ENCODE measurements at places on chromosomes 6 and 20.

DNA sequence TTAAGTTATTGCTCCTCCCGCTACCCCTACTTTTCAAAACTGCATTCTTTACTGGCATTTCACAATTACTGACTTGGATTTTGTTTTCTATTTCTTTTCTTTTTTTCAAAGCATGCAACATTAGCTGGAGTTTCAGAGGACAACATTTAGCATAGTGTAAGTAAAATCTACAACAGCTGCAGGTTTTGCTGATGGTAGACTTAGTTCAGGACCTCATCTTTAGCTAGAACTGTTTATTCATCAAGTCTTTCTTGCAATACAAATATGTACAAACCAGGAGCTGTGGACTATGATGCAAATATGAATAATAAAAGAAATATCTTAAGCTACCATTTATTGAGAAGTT, 728 bp upstream of the CEP162 start:
- no peak for DNase-seq
- H3K4me1 ChIP-seq, result peaks cover 13% of the 10 kb centered on the region
- H3K27me3 ChIP-seq, result no peaks in the 10 kb centered on the region
- H3K27ac ChIP-seq, result no peak overlapping the region
- peak overlapping the region; percentile 51 for H3K4me3 ChIP-seq
- no peaks in the 10 kb centered on the region for H3K36me3 ChIP-seq

- H3K27ac ChIP-seq, result no peak overlapping the region
- H3K27me3 ChIP-seq, result no peaks in the 10 kb centered on the region
- DNase-seq, result no peak
- H3K36me3 ChIP-seq, result peaks cover 5% of the 10 kb centered on the region
- H3K4me1 ChIP-seq, result peaks cover 12% of the 10 kb centered on the region
- H3K4me3 ChIP-seq, result no peak overlapping the region
Observed at GRCh38 chr6:63584566-63584965, 12.3 kb downstream of the LOC128125822 start.

GRCh38 chr6:36035225-36035624, 7.6 kb downstream of the MAPK14 start:
- H3K4me3 ChIP-seq, result no peak overlapping the region
- no peaks in the 10 kb centered on the region for H3K27me3 ChIP-seq
- H3K27ac ChIP-seq, result no peak overlapping the region
- H3K4me1 ChIP-seq, result peaks cover 85% of the 10 kb centered on the region
- no peaks in the 10 kb centered on the region for H3K36me3 ChIP-seq
- no peak for DNase-seq

DNA sequence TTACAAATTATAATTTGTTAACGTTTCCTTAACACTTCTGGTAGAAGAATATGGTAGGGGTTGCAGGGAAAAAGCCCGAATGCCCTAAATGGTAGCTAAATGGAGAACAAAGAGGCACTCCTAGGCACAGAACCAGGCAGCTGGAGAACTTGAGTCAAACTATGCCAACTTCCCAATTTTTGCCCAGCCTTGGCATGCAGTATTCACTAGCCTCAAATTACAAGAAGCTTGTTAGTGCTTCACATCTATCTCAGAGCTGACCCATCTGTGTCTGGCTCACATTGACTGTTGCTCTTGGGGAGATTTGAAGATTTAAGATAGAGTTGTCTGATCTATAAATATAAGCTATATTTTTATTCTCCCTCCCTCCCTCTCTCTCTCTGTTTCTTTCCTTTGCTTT, 19.4 kb upstream of the LRFN2 start:
- no peaks in the 10 kb centered on the region for H3K4me1 ChIP-seq
- no peaks in the 10 kb centered on the region for H3K27me3 ChIP-seq
- no peak overlapping the region for H3K27ac ChIP-seq
- DNase-seq, result no peak

DNA sequence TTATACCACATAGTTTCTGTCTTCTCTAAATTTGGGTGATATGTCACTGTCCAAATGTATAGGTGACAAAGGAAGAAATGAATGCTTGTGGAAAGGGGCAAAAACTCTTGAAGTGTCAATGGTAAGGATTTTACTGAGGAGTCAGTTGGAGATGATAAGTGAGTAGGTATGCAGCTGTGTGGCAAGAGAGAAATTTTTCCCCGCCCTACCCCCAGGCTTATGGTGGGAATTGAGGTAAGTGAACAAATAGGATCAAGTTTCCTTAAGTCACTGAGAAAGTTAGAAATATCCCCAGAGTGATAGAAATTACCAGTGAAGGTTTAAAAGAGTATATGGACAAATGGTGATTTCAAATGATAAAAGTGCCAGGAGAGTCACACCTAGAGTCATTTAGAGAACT, 11.8 kb downstream of the DSE start:
- no peaks in the 10 kb centered on the region for H3K27me3 ChIP-seq
- H3K27ac ChIP-seq, result no peak overlapping the region
- H3K4me3 ChIP-seq, result no peak overlapping the region
- H3K4me1 ChIP-seq, result no peaks in the 10 kb centered on the region

- H3K4me1 ChIP-seq, result no peaks in the 10 kb centered on the region
- no peak for DNase-seq
- no peak overlapping the region for H3K4me3 ChIP-seq
- no peaks in the 10 kb centered on the region for H3K36me3 ChIP-seq
- no peaks in the 10 kb centered on the region for H3K27me3 ChIP-seq
Observed at GRCh38 chr6:22221211-22221610, 75.6 kb downstream of the PRL start.

DNA sequence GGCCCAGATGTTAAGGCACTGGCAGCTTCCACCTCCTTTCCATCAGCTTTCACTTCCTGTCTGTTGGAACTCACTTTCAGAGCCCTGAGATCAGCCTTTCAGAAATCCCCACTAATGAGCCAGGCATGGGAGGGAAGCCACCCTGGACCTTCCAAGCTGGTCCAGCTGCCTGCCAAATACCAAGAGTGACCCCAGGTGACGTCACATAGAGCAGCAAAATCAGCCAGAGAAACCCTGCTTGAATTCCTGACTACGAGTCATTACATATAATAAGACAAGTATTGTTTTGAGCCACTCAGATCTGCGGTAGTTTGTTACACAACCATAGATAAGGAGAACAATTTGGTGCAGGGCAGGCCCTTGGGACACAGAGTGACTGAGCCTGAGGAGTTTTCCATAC, 556.0 kb upstream of the JAG1 start:
- peaks cover 9% of the 10 kb centered on the region for H3K4me1 ChIP-seq
- peak; percentile 41 for DNase-seq
- no peaks in the 10 kb centered on the region for H3K36me3 ChIP-seq
- H3K27me3 ChIP-seq, result no peaks in the 10 kb centered on the region
- peak overlapping the region; percentile 64 for H3K27ac ChIP-seq

DNA sequence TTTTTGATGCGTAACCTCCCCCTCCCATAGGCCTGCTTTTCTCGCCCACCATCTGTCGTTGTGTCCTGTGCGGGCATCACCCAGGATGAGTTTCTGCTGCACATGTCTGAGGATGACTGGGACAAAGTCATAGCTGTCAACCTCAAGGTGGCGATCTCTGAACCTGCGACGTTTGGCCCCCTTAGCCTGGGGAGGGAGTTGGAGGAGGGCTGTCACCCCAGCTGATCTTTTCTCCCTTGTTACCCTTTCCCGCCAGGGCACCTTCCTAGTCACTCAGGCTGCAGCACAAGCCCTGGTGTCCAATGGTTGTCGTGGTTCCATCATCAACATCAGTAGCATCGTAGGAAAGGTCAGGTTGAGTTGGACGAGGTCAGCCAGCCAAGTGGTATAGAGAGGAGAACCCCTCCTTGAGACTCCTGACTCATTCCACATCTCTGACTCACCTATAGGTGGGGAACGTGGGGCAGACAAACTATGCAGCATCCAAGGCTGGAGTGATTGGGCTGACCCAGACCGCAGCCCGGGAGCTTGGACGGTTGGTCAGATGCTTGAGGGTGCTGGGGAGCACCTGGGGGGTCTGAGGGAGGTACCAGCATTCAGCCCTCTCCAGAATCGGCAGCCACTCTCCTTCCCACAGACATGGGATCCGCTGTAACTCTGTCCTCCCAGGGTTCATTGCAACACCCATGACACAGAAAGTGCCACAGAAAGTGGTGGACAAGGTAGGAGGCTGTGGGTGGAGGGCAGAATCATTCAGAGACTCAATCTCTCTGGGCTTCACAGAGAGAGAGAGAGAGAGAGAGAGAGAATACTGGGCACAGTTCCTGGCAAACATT, 954 bp downstream of the HSD17B8 start:
- peak overlapping the region; percentile 68 for H3K4me3 ChIP-seq
- H3K27me3 ChIP-seq, result no peaks in the 10 kb centered on the region
- peaks cover 72% of the 10 kb centered on the region for H3K4me1 ChIP-seq
- DNase-seq, result no peak
- H3K36me3 ChIP-seq, result peaks cover 6% of the 10 kb centered on the region
- peak overlapping the region; percentile 81 for H3K27ac ChIP-seq

DNA sequence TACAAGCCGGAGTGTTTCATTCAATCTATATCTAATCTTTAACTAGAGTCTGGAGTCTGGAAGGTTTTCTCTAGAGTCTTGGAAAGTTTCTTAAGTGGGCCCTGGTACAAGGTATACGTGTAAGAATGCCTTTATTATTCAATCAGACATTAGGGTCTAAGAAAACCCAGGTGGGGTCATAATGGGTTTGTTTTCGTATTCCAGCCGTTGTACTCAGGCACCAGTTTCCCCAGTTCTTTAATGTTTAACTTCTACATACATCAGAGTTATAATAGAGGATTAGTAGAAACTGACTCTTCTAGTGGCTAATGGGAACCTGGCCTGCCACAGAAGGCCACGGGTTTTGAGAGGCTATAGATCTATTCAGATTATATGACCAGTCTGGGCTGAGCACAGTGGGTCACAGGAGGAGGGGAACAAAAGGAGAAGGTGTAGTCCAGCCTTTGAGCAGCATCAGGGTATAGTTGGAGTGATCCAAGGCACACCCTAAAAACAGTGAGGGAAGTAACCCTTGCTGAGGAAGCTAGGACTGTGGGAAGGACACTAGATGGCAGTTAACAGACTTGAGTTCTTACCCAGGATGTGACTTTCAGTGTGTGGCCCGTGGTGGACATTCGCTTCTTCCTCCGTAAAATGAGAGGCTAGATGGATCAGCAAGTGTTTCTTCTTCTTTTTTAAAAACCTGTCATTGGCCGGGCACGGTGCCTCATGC, 15.5 kb downstream of the FAM83B start:
- peaks cover 4% of the 10 kb centered on the region for H3K4me1 ChIP-seq
- no peaks in the 10 kb centered on the region for H3K27me3 ChIP-seq
- no peaks in the 10 kb centered on the region for H3K36me3 ChIP-seq
- no peak overlapping the region for H3K4me3 ChIP-seq

DNA sequence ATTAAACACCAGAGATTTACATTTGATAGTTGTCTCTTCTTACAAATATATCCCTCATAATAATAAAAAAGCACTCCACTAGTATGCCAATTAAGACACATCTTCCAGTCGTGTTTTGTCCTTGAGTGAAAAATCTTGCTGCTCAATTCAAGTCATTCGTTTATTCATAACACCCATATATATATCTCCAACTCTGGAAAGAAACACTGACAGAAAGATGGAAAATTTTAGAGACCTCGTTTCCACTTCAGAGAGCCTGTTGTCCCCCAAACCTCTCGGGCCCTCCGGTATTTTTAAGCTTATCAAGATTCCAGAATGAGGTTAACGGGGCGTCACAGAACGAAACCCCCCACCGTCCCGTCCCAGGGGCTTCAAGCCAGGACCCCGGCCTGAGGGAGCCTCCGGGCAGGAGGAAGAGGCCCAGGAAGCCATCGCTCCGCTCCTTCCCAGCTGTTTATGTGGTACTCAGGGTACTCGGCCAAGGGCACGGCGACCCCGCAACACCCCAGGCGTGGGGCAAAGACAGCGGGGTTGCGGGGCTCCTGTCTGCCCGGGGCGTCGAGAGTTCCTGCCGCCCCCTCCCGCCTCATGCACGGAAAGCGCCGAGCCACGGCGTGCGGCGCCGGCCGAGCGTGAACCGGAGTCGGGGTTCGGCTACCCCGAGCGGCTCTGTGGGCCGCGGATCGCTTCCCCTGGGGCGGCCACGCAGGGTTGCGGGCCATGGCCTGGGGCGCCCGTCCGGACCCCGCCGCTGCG, 623 bp upstream of the SNX9 start:
- peaks cover 30% of the 10 kb centered on the region for H3K4me1 ChIP-seq
- H3K36me3 ChIP-seq, result no peaks in the 10 kb centered on the region
- peak overlapping the region; percentile 96 for H3K27ac ChIP-seq
- no peak for DNase-seq
- H3K4me3 ChIP-seq, result no peak overlapping the region

DNA sequence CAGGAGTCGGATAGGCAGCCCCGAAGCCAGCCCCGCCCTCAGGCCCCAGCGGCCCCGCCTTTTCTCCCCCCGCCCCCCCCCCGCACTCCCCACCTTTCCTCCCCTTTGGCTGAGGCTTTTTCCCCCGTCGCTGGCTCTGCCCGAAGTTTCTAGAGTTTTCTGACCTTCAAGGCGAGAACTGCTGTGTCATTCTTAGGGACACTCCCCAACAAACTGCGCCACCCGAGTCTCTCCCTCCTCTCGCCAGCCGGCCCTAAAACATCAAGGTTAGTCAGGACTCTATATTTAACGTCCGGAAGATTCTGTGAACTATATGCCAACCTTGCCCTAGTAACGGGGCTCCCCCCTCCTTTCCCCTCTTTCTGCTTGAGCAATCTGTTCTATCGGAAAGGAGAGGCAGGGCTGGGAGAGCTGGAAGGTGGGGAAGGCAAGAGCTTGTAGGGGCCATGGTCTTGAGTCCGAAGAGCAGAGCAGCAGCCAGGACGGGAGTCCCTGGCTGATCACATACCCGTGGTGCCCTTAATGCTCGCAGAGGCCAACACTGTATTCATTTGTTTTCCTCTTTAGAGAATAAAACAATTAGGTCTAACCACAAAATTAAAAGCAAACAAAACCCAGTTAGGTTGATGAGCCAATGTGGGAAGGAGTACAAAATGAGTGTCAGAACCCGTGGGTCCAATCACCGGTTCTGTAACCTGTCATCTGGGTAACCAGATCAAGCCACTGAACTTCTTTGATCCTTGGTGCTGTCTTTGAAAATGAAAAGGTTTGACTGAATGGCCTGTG, 5.3 kb upstream of the HSPA1B start:
- no peak overlapping the region for H3K4me3 ChIP-seq
- H3K27ac ChIP-seq, result peak overlapping the region; percentile 95
- peak; percentile 94 for DNase-seq
- H3K4me1 ChIP-seq, result peaks cover 88% of the 10 kb centered on the region
- no peaks in the 10 kb centered on the region for H3K36me3 ChIP-seq

GRCh38 chr6:1540864-1541521, 68.7 kb upstream of the FOXC1 start:
- H3K4me1 ChIP-seq, result peaks cover 5% of the 10 kb centered on the region
- H3K4me3 ChIP-seq, result no peak overlapping the region
- no peak overlapping the region for H3K27ac ChIP-seq
- H3K36me3 ChIP-seq, result no peaks in the 10 kb centered on the region
- H3K27me3 ChIP-seq, result no peaks in the 10 kb centered on the region
- no peak for DNase-seq

GRCh38 chr6:88107241-88107640, 58.9 kb downstream of the CNR1 start:
- no peak for DNase-seq

Measured in body of pancreas (tissue), 4 donors.